ENCODE measurements at places on chromosomes 16 and 17.
A peak's percentile ranks its signal among the peaks of the same experiment; 100 is the strongest.

DNA sequence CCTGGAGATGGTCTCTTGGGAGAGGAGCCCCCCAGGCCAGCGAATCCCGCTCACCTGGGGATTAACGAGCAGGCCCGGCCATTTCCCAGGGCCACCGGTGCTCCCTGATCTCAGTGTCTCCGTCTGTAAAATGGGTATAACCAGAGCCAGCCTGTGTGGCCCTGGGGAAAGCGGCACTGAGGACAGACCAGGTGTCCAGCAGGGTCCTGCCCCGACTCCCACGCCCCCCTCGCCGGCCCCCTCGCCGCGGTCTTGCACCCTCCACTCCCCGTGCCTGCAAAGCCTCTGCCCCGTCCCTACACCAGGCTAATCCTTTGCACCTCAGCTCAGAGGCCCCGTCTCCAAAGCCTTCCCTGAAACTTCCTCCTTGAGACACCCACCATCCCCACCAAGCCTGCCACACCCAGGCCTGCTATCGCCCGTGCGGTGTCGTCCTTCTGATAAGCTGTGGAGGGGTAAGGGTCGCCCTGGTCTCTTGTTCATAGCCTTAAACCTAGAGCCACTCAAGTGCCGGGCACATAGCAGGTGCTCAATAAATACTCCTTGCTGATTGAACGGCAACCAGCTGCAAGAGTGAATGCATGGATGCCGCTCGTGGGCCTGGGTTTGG lies 259.1 kb downstream of the C16orf95 start:
- no peak for DNase-seq

GRCh38 chr17:75400326-75400939 lies 5.0 kb downstream of the GRB2 start:
- DNase-seq = no peak

DNA sequence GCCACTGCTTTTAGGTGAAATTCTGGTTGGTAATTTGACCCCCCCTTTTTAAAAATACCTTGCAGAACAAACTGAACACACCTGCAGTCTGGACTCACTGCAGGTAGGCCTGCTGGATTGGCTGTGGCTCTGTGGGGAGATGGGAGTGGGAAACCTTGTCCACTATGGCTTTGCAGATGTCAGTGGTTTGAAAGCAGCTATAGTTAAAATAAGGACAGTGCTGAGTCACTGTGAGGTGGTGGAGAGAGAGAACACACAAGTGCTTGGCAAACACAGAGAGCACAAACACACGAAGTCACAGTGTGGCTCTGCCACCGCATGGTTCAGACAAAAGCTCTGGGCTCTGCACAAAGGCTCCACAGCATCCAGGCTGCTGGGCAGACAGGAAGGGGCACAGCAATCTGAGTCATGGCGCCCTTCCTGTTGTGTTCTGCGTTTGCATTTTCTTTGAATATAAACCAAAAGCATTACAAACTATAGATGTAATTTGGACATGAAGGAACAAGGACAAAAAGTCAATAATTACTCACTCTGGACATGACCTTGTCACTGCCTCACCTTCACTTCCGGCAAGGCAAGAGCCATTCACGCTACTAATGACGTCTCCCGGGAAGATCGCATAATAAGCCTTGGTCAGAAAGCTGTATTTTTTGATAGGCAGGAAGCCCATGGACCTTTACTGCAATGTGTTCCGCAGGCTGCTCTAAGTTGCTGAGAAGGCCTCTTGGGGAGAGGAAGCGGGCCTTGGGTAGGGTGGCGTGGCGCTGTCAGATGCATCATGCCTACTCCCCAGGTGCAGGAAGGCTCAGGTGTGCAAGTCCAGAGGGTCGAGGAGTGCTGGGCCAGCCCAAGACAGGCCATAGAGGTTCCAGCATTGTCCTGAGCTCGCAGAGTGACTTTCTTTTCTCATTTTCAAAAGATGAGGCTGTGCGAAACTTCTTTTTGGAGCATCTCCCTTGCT lies 60.1 kb upstream of the MED9 start:
- no peak for DNase-seq

DNA sequence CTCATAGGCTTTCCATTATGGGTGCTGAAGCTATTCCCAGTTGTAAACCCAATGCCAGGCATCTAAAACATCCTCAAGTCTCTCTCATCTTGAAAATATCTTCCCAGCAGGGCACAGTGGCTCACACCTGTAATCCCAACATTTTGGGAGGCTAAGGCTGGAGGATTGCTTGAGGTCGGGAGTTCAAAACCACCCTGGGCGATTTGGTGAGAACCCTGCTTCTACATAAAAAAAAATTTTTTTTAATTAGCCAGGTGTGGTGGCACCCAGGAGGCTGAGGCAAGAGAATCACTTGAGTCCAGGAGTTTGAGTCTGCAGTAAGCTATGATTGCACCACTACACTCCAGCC lies 13.0 kb upstream of the EEF2K start:
- no peak for DNase-seq

DNA sequence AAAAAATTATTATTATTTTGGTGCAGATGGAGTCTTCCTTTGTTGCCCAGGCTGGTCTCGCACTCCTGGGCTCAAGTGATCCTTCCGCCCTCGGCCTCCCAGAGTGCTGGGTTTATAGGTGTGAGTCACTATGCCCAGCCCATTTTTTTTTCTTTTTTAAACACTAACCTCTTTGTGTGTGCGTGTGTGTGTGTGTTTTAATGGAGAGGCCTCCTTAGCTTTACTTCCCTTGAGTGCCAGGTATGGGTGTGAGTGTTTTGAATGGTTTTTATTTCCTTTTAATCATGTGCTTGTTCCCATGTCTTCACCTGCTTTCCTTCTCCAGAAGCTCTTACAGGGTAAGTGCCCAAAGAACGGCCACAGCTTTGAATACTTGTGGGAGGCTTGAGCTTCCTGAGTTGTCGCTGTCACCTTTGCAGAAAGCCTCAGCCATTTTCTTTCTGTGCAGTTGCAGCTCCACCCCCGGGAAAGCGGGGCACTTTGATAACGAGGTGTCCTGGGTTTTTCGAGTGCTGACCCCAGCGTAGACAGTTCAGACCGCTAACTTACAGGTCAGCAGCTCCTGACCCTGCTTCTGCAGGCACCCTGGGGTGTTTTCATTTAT lies 22.6 kb downstream of the AKAP1 start:
- DNase-seq = no peak

- no peak for DNase-seq
Measured at GRCh38 chr16:11105038-11105903, 150.7 kb downstream of the SOCS1 start.

DNA sequence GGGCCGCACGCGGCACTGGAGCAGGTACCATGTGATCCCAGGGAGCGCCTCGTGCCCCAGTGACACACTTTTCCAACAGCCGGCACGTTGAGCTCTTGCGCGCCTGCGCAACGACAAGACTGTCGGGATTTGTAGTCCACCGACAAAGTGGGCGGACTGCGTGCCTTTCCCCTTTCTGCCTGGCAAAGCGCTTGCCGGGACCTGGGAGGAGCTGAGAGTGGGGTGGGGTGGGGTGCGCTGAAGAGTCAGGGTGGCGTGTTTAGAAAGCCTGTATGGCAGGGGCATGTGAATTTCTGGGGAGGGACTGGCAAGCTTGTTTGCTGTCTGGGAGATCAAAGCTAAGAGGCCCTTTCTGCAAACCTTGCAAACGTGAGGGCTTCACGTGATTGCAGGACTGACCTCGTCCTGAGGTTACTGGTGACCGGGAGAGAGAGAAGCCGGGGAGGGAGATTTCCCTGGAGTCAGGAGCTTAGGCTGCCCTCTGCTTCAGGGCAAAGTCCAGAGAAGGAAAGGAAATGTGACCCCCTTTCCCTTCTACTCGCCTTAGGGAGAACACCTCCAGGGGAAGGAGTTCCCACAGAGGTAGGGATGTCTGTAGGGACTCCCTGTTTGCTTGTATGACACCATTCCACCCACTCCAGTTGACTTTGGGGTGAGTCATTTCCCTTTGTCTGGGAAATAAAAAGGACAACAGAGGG lies 429 bp upstream of the NR1D1 start:
- peak; percentile 85 for DNase-seq

GRCh38 chr17:6408276-6408675 lies 26.6 kb downstream of the AIPL1 start:
- no peak for DNase-seq

GRCh38 chr17:27930000-27930399 lies 36.8 kb upstream of the LYRM9 start:
- no peak for DNase-seq

DNA sequence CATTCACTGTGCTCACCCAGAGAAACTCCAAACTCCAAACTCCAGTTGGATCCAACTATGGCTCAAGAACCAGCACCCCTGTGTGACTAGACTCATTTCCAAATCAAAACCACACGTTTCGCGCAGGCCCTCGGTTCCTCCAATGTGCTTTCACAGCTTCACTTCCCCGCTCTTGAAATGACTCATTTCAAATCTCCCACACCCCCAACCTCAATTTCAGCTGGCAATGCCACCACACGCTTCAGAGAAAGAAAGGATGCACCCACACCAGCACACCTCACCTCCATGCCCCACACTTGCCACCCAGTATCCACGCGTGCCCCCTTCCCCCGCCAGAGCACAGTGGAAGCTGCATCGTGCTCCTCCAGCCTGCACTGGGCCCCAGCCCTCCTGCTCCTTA lies 9.0 kb downstream of the TMEM92 start:
- no peak for DNase-seq

Measured in brain pericyte (primary cell).